ENCODE measurements at places on chromosomes 5 and 9. TPM values are rescaled to one million over a fixed set of nuclear protein-coding genes. Genes with fewer than 3 reads are reported as not detected.

- no peak for DNase-seq
These were observed 81.3 kb downstream of the ANKRD33B start for GRCh38 chr5:10645146-10645545.

Gene PTCH1
- 7.4 TPM for total RNA-seq

- DNase-seq = no peak
These were observed 76.3 kb downstream of the ZNF608 start for GRCh38 chr5:124669956-124670721.

DNA sequence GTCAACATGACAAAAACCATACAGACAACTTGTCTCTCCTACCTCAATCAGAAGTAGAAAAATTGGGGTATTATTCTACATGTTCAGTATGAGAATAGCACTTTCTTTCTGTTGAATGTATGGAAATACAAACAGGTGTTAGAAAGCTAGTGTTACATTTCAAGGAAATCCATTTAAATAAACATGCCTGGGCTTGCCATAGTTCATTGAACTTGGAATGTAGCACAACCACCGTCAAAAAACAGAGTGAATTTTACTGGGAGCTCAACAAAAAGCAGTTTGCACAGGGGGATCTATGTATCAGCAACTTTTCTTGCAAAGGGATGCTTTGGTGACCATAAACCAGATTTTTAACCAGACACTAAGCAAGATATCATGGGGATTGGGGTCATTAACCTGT lies 307.9 kb upstream of the SMARCA2 start:
- no peak for DNase-seq

GRCh38 chr5:29077451-29077850 lies 2039.1 kb upstream of the CDH9 start:
- no peak for DNase-seq

Gene SH3GL2
- 7.0 TPM for total RNA-seq

GRCh38 chr9:85569988-85570387 lies 171.8 kb downstream of the AGTPBP1 start:
- DNase-seq = no peak

DNA sequence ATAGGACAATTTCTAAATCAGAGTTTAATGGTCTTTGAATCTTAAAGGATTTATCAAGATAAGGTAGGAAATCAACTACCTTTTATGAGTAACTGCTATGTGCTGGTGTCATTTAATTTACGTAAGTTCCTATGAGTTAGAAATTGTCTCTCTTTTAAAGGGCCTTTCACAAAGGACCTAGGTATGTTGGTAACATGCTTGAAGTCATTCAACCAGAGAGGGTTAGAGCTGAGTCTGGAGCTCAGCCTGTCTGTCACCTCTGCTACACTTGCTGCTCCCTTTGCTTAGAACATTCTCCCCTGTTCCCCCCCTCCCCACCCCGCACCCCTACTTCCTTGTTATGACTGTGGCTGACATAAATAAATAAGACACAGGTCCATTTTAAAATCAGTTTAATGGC lies 190.3 kb upstream of the SEMA6A start:
- DNase-seq = no peak

Gene CYLC2
- total RNA-seq = not detected

DNA sequence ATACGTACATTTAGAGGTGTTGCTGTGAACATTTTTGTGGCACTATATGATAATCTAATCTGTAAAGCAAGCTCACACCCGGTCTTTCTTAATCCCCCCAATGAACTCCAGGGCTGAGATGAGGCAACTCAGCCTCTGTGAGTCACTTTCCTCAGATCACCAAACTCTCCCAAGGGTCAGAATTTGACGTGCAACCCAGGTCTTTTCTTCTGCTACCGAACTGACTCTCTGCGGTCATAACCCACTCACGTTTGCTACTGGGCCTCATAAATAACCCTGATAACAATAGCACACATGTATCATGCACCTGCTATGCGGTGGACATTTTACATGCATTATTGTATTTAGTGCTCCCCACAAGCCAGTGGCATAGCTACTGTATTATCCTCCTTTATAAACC lies 153.1 kb downstream of the DROSHA start:
- no peak for DNase-seq

DNA sequence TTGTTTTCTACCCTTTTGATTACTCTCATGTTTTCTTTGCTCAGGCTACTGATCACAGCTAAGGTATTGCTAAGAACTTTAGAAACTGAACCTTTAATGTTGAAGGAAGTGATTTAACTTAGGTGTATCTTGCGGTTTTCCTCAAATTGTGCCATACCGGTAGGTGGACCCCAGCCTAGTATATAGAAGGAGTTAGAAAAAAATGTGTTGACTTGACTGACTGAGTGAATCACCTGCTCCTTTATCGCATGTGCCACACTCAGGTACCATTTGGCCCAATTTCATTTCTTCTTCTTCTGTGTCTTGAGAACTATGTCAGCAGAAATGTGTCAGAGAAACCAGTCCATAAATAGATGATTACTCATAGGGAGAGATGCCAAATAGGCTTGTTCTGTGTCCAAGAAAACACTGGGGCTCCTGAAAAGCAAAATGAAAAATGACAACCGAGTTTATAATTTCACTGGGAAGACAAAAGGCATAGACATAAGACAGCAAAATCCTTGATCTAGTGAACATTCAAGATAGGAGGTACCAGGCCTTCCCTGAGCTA lies 19.4 kb downstream of the PLPPR1 start:
- DNase-seq = no peak

All from uterus (tissue), 4 donors.